RWPE2 (cell line): ENCODE measurements at places on chromosomes 7 and 10.

GRCh38 chr10:124235232-124235631 is 141.8 kb upstream of the CHST15 start:
- no peak for DNase-seq

- no peak for DNase-seq
Observed at GRCh38 chr10:95785317-95785716, 29.4 kb downstream of the ENTPD1 start.

- DNase-seq: no peak
Observed at GRCh38 chr10:14507176-14507575, 176.5 kb upstream of the FRMD4A start.

GRCh38 chr10:7605565-7606295 is 61.0 kb downstream of the ITIH5 start:
- DNase-seq: no peak

GRCh38 chr10:4771554-4772201 is 54.3 kb upstream of the AKR1E2 start:
- no peak for DNase-seq

- no peak for DNase-seq
Observed at GRCh38 chr7:126657599-126658358, 595.0 kb downstream of the GRM8 start.

GRCh38 chr10:76055963-76056362 is 624.5 kb downstream of the LRMDA start:
- DNase-seq: no peak

- no peak for DNase-seq
Observed at GRCh38 chr7:112449353-112449752, 907 bp upstream of the IFRD1 start.

DNA sequence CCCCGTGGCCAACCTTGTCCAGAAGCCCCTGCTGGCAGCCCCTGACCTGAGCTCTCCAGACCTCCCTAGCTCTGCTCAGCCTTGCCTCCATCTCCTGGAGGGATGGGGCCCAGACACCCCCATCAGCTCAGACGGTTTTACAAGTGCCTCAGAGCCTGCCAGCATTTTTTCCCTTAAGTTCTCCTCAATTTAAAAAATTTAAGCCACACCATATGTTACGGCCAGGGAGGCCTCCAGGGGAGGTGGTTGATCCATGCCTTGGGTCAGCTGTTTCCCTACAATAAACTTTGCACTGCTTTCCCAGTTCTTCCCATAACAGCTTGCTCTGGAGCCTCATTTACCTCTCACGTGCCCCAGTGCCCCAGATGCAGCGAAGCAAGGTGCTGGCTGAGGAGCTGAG is 143.5 kb downstream of the RGS10 start:
- no peak for DNase-seq

- peak; percentile 70 for DNase-seq
Observed at GRCh38 chr10:4671451-4672145, 154.4 kb upstream of the AKR1E2 start.

- DNase-seq: no peak
Observed at GRCh38 chr10:131925011-131925649, 24.3 kb downstream of the PPP2R2D start.

DNA sequence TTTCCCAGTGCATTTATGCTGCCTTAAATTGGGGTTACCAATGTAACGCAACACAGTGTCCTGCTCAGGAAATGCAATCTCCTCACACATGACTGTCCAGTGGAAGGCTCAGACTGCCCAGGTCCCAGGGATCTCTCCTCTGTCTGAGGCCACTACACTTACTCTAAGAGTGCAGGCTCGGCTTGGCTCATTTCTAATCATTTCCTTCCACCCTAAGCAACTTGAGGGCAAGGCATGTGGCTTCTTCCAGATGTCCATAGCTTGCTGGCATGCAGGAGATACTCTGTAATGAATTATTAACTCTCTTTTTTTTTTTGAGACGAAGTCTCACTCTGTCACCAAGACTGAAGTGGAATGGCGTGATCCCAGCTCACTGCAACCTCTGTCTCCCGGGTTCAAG is 23.7 kb downstream of the PLAC9 start:
- DNase-seq: no peak

- no peak for DNase-seq
Observed at GRCh38 chr10:25178411-25178810, 3.6 kb downstream of the GPR158 start.

DNA sequence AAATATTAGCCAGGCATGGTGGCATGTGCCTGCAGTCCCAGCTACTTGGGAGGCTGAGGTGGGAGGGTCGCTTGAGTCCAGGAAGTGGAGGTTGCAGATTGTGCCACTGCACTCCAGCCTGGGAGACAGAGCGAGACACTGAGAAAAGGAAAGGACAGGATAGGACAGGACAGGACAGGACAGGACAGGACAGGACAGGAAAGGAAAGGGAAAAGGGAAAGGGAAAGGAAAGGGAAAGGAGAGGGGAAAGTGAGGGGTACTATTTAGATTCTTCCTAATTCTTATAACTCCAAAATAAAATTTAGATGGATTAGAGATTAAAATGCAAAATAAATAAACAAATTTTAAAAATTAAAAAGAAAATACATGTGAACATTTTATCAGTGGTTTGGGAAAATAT is 58.7 kb downstream of the PIK3AP1 start:
- DNase-seq: no peak

DNA sequence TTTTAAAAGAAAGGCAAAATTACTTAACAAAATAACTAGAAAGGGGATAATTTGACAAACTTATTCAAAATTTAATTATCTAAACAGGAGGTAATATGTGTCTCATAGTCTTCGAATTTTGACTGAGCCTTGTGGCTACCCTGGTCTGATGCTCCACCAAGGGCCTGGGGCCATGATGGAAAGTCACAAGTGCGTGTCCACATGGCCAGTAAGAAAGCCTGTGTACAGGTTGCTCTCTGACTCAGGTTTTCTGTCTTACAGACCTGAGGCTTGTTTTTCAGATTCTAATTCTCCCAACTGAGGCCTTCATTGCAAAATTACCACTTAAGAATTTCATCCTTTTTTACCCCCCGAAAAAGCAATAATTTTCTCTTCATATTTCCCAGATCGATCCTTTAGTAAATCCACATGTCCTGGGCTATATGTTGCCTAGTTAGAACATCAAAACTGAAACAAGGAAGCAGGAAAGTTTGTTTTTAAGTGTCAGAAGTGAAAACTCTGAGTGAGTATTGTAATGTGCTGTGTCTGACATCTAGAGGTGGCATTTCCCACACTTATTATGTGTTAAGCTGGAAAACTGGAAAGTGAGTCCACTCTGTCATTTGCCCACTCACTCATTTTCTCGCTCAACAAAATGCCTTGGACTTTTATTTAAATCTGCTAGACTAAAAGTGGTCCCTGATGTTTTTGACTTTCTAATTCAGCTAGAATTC is 10.0 kb downstream of the CYP3A43 start:
- DNase-seq: no peak

DNA sequence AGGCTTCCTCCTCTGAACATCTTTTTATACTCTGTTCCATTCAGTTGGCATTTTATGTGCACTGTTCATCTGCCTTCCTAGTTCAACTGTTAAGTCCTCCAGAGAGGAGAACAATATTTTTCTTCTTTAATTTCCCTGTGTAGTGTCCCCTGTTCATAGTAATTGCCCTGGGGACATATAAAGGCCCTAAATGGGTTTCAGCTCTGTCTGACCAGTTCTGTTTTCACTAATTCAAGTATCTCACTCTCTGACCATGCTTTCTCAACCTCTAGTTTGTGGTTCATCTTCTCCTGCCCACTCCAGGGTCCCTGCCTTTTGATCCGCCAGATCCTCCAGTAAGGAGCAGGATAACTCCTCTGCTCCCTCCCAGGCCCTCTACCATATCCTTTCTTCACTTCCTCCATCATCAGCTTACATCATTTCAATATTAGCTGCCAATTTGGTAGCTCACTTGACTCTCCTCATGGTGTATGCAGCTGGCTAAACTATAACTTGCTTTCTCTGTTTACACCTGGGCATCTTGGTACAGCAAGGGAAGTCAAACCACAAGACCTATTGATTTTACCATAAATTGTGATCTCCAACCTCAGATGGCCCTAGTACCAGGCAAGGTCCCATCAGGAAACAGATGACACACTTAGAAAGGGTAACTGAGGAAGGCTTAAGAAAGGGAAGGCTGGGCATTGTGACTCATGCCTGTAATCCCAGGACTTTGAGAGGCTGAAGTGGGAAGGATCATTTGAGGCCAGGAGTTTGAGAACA is 17.7 kb upstream of the C10orf67 start:
- no peak for DNase-seq

- no peak for DNase-seq
Observed at GRCh38 chr10:77381750-77382149, 255.9 kb downstream of the KCNMA1 start.

GRCh38 chr10:7314170-7314569 is 96.7 kb downstream of the SFMBT2 start:
- DNase-seq: no peak

DNA sequence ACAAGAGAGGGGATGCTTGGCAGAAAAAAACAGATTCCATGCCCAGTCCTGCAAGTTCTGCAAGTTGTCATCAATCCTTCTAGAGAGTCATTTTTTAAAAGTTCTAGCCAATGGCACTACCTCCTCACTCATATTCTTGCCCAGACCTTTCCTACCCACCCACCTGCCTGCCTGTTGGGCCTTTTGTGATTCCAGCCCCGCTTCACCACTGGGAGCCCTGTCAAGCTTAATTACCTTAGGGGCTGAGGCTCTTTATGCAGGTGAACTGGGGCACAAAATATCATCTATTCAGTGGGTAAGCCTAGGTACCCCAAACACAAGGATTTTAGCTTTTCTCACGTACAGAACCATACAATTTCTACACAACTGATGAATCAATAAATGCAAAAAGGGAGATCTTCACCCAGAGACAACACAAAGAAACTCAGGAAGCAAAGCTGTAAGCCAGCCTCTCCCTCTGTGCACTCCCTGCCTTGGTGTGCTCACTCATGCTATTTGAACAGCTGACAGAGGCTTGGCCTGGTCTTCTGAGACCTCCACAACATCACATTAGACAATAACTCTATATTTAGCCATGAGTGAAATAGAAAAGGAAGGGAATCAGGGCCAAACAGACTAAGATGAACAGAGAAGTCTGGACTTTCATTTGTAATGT is 222.6 kb downstream of the HTR7 start:
- DNase-seq: no peak

- no peak for DNase-seq
Observed at GRCh38 chr10:103466734-103467133, 8.0 kb upstream of the CALHM1 start.

DNA sequence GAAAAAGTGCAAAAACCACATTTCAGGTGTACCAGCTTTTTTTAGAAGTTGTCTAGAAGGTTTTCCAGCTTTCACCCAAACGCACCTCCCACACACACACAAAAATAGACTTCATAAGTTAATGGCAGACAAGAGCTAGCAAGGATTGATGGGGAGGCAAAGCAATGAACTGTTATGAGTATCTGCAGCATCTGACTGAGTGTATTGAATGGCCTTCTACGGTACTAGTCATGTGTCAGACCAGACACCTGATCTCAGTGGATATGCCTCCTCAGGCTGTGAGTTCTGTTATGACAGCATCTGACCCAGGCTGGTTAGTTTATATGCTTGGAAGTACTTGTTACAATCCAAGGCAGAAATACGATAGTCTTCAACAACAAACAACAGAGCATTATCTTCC is 406.1 kb upstream of the AUTS2 start:
- DNase-seq: no peak

- peak; percentile 56 for DNase-seq
Observed at GRCh38 chr10:79329529-79329928, 17.7 kb upstream of the PPIF start.

GRCh38 chr7:11540271-11540761 is 291.7 kb downstream of the THSD7A start:
- no peak for DNase-seq

DNA sequence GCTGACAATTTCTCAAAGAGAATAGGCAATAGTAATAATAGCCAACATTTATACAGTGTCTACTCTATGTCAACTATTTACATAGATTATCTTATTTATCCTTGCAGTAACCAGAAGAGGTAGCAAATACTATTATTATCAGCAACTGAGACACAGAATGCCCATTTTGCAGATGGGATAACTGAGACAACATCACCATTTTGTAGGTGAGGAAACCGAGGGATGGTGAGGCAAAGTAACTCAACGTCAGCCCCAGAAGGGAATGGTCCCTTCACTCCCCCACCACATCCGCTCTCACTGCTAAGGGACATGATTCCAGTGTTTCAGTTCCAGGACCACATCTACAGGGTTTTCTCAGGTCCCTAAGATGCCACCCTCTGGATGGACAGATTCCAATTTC is 261.2 kb upstream of the NEBL start:
- DNase-seq: no peak

DNA sequence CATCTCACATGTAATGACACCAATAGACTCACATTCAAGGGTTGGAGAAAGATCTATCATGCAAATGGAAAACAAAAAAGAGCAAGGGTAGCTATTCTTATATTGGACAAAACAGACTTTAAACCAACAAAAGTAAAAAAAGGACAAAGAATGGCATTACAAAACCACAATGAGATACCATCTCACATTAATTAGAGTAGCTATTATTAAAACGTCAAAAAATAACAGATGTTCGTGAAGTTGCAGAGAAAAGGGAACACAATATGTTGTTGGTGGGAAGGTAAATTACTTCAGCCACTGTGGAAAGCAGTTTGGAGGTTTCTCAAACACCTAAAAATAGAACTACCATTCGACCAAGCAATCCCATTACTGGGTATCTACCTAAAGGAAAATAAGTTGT is 197.0 kb downstream of the SNX13 start:
- DNase-seq: no peak

DNA sequence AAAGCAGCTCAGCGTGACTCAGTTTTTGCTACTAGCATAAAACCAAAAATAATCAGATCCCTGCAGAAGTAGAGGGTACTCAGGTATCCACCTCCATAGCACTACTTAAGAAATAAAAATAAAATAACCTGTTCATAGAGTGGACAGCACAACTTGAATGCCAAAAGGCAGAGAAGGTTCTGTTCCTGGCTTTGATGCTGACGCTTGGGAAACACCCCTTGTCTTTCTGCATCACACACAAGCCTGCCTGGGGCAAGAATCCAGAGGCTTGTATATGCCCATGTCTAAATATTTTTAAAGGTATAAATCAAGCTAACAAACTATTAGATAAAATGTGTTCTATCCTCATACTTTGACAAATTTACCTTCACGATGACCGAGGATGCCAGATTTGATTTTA is 207.3 kb downstream of the KIAA1217 start:
- DNase-seq: no peak

DNA sequence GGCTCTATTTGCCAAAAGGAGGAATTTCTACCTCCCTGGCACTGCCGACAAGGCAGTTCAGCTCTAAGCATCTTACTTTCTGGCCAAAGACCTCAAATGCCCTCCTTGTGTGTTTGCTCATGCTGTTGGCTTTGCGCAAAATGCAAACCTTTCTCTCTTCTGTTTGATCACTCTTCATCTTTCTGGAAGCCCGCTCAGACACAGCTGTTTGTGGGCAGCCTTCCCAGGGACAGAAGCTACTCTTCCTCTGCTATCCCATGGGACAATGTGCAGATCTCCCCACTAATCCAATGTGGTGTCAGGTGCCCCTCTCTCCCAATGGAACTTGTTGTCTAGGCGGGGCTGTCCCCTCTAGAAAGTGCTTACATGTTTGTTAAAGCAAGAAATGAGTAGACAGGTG is 278.7 kb downstream of the CCSER2 start:
- DNase-seq: no peak

- DNase-seq: no peak
Observed at GRCh38 chr7:66170309-66171231, 34.6 kb upstream of the TPST1 start.

- DNase-seq: peak; percentile 39
Observed at GRCh38 chr10:132538790-132539421, 1.3 kb downstream of the INPP5A start.

GRCh38 chr7:25897261-25897782 is 254.7 kb upstream of the NFE2L3 start:
- no peak for DNase-seq
